SW 1271 (cell line): ENCODE measurements at places on chromosomes 7 and 10.

- peak; percentile 47 for DNase-seq
These were observed 1.0 kb downstream of the CHST15 start for GRCh38 chr10:124092250-124092859.

DNA sequence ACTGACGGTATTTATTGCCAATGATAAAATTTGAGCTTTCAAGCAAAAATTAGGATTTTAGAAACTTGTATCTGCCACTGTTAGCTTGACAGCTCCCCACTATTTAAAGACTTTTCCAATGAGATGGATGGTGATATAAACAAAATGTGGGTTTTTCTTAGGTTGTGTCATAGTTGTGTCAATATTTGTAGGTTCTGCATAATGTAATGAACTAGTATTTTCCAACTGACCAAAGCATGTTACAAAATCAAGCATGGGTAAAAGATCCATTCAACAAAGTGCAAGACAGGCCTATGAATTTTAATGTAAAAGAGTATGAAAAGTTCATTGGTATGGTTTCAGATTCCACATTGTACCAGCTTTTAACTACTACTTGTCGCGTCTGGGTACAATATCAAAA lies 165.6 kb downstream of the SKAP2 start:
- no peak for DNase-seq

GRCh38 chr10:78579995-78580394 lies 488.8 kb upstream of the ZMIZ1 start:
- no peak for DNase-seq

DNA sequence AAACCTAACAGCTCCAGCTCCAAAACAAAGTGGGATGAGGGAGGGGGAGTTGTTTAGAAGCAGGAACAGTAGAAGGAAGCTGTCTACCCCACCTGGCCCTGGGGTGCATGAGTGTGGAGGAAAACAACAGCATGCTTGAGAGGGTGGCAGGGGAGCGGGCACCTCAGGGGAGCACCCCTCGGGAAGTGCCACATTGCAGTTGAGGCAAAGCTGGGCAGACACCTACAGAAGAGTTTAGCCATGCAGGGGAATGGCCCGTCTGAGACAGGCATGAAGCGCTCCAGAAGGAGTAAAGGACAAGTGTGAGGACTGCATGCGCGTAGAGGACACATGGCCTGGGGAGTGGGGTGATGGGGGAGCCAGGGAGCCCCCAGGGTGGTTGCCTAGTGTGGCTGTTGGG lies 18.1 kb downstream of the CHAT start:
- DNase-seq: no peak

DNA sequence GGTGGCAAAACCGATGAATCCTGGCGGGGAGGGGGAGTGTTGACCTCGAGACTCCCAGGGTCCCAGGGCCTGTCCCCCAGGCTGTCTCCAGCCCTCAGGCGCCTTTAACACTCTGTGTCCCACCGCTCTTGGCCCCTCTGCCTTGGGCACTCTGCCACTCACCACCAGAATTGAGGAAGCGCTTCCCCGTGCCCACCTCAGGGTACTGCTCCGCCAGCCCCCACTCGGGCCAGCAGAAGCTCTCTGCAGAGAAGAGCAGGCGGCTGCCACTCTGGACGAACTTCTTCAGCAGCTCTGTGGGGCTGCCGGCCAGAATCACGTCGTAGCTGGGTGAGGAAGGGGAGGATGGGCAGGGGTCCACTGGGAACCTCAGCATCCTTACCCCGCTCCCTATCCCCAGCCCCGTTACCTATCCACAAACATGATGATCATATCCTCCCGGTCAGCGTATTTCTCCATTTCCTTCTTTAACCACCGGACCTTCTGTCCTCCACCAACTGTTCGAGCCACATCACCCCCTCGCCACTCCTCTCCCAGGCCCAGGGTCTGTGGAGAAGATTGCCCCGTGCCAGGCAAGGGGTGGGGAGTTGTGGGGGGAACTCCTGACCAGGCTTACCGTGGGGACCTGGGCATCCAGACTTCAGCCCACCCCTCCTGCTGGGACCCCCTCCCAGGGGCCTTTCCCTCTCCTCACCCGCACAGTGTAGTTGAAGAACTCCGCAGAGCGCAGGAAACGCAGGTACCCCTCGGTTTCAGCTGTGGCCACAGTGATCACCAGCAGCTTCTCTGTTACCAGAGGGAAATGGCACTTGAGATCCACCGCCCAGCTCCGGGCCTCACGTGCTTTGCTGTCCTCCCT lies 1.2 kb downstream of the PLOD3 start:
- no peak for DNase-seq

DNA sequence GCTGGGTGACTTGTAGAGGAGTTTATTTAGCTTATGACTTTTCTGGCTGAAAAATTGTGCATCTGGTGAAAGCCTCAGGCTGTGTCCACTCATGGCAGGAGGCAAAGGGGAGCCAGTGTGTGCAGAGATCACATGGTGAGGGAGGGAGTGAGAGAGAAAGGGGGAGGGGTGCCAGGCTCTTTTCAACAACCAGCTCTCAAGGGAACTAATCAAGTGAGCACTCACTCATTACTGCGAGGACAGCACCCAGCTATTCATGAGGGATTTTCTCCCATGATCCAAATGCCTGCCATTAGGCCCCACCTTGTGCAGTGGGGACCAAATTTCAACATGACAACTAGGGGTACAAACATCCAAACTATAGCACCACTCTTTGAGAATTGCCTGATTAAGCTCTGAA lies 590.2 kb downstream of the MAGI2 start:
- no peak for DNase-seq

DNA sequence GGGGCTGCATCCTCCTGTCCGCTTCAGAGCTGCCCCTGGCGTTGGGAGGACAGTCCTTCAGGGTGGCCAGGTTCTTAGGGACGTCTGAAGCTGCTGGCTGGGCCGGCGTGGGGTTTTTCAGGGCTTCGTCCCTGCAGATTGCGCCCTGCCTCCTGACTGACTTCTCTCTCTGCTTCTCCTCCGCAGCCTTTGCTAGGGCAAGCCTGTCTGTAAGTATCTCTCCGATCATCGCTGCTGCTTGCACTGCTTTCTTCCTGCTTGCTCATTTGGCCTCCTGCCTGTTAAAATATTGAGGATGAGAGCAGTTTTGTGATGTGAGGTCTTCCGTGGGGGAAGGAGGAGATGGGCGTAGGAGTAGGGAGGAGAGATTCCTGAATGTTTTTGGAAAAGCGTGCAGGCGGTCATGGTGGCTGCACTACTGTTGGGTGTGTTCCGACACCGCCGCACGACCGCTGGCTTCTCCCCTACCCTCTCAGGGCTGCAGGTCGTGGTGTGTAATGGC lies 25.3 kb downstream of the PFKFB3 start:
- no peak for DNase-seq

GRCh38 chr10:28785018-28785417 lies 107.7 kb downstream of the BAMBI start:
- no peak for DNase-seq

- DNase-seq: no peak
These were observed 15.2 kb upstream of the COMTD1 start for GRCh38 chr10:75250934-75251333.

- no peak for DNase-seq
These were observed 154.3 kb upstream of the CXCL12 start for GRCh38 chr10:44539178-44539577.

DNA sequence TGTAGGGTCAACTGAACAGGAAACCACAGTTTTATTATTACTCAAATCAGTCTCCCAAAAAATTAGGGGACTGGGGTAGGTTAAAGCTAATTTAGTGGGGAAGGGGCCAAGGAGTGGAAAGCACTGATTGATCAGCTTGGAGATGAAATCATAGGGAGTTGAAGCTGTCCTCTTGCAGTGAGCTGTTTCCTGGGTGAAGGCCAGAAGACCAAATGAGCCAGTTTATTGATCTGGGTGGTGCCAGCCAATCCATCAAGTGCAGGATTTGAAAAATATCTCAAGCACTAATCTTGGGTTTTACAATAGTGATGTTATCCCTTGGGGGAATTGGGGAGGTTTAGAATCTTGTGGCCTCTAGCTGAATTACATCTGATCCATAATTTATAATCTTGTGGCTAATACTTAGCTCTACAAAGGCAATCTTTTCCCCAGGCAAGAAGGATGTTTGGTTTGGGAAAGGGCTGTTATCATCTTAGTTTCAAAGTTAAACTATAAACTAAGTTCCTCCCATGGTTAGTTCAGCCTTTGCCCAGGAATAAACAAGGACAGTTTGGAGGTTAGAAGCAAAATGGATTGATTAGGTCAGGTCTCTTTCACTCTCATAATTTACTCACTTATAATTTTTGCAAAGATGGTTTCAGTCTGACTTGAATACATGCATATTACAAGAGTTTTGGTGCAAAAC lies 773.5 kb downstream of the XPNPEP1 start:
- no peak for DNase-seq

DNA sequence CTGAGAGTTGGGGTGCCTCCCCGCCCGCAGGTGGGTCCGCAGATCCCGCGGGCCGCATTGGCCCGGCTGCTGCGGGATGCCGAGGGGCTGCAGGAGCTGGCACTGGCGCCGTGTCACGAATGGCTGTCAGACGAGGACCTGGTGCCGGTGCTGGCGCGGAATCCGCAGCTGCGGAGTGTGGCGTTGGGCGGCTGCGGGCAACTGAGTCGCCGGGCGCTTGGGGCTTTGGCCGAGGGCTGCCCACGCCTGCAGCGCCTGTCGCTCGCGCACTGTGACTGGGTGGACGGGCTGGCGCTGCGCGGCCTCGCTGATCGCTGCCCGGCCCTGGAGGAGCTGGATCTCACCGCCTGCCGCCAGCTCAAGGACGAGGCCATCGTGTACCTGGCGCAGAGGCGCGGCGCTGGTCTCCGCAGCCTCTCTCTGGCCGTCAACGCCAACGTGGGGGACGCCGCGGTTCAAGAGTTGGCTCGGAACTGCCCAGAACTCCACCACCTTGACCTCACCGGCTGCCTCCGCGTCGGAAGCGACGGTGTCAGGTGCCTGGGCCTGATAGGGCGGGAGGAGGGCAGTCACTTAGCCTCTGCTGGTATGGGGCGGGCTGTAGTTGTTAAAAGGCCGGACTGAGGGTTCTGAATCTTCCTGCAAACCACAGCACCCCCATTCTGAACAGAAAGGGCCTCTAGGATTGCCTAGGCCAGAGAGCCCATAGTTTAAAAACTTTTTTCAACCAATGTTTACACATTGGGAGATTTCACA lies 1.3 kb downstream of the FBXL15 start:
- DNase-seq: no peak

DNA sequence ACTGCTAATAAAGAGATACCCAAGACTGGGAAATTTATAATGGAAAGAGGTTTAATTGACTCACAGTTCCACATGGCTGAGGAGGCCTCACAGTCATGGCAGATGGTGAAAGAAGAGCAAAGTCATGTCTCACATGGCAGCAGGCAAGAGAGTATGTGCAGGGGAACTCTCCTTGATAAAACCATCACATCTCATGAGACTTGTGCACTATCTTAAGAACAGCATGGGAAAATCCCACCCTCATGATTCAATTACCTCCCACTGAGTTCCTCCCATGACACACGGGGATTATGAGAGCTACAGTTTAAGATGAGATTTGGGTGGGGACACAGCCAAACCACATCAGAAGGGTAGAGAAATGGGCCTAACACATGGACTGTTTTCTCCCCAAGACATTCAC lies 156.3 kb downstream of the CCDC71L start:
- no peak for DNase-seq

DNA sequence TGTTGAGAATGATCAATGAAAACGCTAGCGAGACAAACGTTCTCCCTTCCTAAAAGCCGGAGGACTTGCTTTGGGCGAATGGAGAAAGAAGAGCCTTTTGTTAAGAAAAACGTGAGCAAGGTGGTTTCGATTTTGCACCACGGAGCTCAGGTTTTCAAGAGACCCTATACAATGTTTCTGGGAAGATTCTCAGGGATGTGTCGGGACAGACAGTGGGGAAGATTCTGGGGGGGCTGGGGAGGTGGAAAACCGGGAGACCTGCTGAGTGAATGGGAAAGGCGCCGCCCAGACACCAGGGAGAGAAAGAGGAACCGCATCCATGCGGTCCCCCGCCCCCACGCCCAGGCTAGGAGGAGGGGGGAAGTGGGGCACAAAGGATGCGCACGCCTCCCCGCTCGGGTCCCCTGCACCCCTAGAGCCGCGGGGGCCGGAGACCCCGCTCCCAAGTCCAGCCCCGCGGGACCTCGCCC lies 745 bp downstream of the YWHAG start:
- peak; percentile 45 for DNase-seq

GRCh38 chr7:3065724-3066143 lies 22.1 kb upstream of the CARD11 start:
- DNase-seq: no peak

- DNase-seq: no peak
These were observed 29.8 kb upstream of the PURB start for GRCh38 chr7:44914992-44915607.

DNA sequence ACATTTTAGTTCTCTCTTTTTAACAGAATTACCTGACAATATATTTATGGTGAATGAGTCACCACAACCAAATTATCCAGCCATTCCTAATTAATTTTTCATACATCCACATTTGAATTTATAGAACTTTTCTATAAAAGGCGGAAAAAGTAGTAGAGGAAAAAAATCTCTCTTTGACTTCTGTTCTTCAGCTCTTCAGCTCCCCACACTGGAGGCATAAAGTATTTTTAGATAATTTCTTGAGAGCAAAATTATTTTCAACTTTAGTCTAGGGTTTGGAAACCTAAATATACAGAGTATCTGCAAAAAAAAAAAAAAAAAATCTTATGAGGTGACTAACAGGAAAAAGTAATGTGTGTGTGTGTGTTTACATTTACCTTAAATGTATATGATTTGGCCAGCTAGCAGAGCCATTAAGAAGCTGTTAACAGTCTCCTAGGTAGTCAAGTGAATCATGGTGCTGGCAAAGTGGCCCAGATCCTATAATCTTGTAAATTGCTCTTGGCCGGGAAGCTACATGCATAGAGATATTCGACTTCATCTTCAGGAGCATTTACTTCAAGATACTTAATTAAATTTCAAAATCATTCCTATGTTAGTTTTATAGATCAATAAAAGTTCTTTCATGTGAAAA lies 383.1 kb upstream of the STEAP1 start:
- no peak for DNase-seq

- no peak for DNase-seq
These were observed 111.5 kb downstream of the PRPF18 start for GRCh38 chr10:13698217-13698616.

GRCh38 chr7:38452681-38453108 lies 178.5 kb downstream of the AMPH start:
- DNase-seq: no peak

DNA sequence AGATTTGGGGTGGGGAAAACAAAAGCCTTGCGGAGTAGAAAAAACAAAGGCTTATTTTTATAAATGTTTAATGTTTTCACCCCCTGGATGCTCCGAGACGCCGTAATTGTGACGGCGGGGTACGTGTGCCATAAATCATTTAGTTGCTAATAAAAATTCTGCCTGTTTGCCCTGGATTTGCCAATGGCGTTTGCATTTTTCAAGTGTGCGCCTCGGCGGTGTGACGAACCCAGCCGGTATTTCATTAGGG lies 2.5 kb upstream of the TNRC18 start:
- no peak for DNase-seq

DNA sequence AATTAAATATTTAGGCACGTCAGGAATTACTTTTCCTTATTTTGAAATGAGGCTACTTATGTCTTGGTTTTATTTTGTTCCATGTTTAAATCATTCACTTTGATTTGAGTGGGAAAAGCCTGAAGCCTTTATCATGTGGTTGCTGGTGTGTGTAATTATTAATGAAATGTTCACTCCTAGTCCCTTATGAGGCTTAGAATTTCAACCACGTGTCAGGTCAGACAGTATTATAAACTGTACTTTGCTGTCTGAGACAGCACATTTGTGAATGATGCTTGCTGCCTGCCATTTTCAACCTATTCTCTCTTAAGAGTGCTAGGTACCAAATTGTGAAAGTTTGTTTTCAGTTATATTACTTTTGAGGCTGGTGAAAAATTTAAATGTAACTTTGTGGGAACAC lies 58.9 kb downstream of the COL17A1 start:
- no peak for DNase-seq

GRCh38 chr7:131170440-131171271 lies 157.0 kb upstream of the MKLN1 start:
- peak; percentile 40 for DNase-seq
